ENCODE measurements at places on chromosomes 16 and 17.
A peak's percentile ranks its signal among the peaks of the same experiment; 100 is the strongest.

GRCh38 chr16:27325736-27326135, 12.0 kb downstream of the IL4R start:
- DNase-seq = no peak

- DNase-seq = no peak
Measured at GRCh38 chr17:12958786-12959185, 59.0 kb downstream of the ELAC2 start.

DNA sequence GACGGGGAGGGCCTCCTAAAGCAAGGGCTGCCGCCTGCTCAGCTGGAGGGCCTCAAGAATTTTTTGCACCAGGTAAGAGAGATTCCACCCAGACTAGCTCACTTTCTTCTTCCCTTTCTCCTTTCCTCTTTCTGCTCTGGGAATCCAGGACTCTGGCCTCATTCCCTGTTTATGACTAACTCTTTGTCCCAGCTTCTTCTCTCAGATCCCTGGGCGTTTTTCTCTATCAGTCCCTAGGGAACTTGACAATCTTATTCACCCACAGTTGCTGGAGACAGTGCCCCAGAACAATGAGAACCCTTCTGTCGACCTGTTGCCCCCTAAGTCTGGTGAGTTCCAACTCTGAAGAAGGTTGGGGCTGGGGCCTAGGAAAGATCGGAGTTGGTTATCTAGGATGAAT, 15.6 kb downstream of the CNTROB start:
- no peak for DNase-seq

GRCh38 chr16:58098207-58099096, 30.7 kb downstream of the CFAP20 start:
- DNase-seq = peak; percentile 38

- DNase-seq = no peak
Measured at GRCh38 chr16:75860326-75861053, 134.2 kb upstream of the CPHXL start.

- DNase-seq = peak; percentile 29
Measured at GRCh38 chr16:89046491-89046890, 47.2 kb upstream of the ACSF3 start.

- no peak for DNase-seq
Measured at GRCh38 chr16:27225536-27226360, 22.4 kb downstream of the KDM8 start.

DNA sequence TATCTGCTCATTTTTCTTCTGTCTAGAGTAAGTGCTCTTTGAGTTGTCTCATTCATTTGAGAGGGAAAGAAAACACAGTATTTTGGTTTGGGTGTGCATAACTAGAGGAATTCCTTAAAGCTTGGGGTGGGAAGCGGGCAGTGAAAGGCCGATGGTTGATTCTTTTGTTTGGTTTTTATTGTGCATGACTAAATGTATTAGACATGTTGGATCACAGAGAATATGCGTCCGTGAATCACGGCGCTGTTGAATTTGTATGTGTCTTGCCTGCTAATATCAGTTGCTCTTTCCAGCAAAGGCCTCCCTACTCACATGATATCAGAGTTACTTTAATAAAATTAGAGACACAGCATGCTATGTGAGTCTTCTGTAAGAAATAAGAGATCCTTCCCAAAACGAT, 180.0 kb downstream of the CHD9NB start:
- DNase-seq = no peak

GRCh38 chr17:47906443-47906842, 10.4 kb downstream of the SP2 start:
- DNase-seq = no peak

DNA sequence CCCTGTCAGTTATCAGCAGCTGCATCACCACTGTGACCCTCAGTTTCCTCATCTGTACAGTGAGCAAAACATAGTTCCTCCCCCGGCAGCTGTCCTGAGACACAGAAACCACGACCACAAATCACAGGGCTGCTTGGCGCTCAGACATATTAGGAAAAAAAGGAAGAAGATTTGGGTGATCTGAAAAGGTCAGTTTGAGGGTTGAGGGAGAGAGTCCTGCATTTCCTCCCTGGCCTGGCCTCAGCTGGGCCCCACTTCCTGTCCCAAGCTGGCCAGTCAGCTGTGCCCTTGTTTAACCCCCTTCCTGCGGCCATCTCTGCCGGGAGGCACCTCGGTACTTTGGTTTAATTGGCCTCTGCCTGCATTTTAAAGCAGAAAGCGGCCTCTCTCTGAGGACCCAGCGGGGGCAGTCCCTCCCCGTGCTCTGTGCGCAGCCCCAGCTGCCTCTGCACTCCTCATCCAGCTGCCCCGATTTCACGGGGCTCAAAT, 24.0 kb upstream of the CIBAR2 start:
- no peak for DNase-seq

DNA sequence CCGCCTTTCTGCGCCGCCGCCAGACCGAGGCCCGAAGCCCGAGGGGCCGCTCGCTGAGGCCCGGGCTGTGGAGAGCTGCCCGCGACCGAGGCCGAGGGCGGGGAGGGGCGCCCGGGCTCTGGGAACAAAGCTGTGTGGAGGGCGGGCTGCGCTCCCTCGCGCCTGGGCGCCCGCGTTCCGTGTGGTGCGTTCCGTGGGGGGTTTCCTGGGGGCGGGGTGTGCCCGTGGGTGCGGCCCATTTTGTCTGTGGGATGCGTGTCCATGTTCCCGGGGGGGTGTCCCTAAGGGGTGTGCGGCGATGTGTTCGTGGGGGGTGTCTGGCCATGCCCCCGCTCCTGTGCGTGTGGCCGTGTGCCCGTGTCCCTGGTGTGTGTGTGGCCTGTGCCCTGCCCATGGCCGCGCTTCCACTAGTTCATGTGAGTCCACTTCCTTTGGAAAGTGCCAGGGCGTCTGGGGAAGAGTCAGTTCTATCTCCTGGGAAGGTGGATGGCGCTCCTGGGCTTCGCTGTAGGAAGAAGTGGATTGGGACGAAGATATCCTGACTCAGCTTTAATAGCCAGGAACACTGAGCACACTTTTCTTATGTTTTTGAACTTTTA, 520 bp downstream of the JPT2 start:
- peak; percentile 66 for DNase-seq

DNA sequence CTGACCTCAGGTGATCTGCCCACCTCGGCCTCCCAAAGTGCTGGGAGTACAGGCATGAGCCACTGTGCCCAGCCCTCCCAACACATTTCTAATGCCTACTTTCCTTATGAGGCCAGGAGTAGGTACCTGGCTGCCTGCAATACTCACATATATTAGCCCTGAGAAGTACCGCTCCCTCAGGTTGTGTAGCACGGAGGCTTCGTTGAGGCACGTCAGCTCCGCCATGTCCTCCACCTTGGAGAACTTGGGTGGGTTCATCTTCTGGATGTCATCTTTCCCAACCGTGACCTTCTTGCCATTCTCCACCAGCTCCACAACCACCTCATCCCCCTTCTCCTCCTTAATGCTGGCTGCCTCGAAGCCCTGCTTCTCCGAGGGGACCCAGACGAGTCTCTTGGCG, 19.1 kb downstream of the MYH11 start:
- no peak for DNase-seq

GRCh38 chr17:42050393-42051012, at the start of gene C17orf113:
TSS of gene C17orf113 (minus strand) at chr17:42050601. CDS start at chr17:42043376, 7,225 bp downstream.
- no peak for DNase-seq

- no peak for DNase-seq
Measured at GRCh38 chr17:8846768-8847211, 20.7 kb downstream of the PIK3R6 start.

- DNase-seq = no peak
Measured at GRCh38 chr17:73492821-73493814, 151.1 kb downstream of the SDK2 start.

- no peak for DNase-seq
Measured at GRCh38 chr17:81263371-81264181, 24.5 kb downstream of the NDUFAF8 start.

DNA sequence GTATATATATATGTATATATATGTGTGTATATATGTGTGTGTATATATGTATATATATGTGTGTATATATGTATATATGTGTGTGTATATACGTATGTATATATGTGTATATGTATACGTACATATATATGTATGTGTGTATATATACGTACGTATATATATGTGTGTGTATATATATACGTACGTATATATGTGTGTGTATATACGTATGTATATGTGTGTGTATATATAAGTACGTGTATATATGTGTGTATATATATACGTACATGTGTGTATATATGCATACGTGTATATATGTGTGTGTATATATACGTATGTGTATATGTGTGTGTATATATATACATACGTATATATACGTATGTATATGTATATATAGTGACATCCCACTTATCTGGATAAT, 154.4 kb downstream of the CDRT15L2 start:
- DNase-seq = no peak

DNA sequence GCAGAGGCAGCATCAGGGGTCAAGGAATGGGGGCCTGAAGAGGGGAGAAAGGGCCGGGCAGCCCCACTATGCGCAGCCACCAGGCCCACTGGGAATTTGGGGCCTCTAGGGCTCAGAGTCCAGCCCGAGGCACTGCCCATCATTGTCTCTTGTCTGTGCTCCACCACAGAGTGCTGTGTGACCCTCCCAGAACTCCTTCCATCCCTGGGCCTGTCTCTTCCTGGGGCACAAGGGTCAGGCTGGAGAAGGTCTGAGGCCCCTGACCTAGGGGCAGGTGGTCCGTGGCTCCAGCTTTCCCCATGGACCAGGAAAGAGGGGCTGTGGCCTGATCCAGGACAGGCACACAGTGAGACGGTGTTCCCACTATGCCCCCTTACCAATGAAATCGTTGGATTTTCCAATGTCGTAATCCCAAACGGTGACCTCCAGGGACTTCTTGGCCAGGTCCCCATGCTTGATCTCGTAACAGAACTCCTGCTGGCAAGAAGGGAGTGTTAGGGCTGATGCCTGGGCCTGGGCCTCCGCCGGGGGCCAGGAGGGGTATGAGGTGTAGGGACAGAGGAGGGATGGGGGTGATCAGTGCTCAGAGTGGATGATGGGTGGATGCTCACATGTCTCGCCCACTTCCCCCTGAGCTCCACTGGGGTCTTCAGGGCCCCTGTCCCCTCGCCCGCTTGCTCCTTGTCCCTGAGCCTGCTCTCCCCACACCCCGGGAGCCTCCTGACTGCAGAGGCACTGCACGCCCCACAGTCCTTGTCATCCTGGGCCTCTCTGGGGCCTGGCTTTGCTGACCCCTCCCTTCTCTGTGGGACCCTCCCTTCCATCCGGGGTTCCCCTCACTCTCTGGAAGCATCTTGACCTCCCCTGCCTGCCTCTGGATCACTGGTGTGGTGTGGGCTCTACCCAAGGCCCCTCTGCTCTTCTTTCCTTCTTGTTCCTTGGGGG, 10.7 kb downstream of the SCGB1C2 start:
- peak; percentile 43 for DNase-seq

DNA sequence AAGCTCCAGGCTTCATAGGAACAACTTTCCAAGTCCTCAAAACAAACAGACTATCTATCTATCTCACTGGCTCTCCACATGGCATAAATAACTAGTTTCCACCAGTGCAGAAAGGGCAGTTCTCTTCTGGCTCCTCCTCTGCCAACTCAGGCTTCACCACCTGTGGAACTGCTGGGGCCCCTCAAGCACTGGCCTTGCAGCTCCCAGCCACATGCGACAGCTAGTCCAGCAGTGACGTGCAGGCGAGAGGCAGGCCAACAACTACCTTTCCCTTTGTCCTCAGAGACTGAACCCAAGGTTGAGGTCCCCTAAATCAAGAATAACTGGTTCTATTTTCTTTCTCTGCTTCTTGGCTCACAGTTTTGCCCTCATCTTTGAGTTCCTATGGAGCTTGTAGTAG, 137.6 kb downstream of the AATF start:
- DNase-seq = no peak

- DNase-seq = no peak
Measured at GRCh38 chr17:35291802-35292201, 48.9 kb downstream of the SLFN5 start.

- DNase-seq = no peak
Measured at GRCh38 chr17:46831573-46832330, 13.3 kb upstream of the WNT3 start.

DNA sequence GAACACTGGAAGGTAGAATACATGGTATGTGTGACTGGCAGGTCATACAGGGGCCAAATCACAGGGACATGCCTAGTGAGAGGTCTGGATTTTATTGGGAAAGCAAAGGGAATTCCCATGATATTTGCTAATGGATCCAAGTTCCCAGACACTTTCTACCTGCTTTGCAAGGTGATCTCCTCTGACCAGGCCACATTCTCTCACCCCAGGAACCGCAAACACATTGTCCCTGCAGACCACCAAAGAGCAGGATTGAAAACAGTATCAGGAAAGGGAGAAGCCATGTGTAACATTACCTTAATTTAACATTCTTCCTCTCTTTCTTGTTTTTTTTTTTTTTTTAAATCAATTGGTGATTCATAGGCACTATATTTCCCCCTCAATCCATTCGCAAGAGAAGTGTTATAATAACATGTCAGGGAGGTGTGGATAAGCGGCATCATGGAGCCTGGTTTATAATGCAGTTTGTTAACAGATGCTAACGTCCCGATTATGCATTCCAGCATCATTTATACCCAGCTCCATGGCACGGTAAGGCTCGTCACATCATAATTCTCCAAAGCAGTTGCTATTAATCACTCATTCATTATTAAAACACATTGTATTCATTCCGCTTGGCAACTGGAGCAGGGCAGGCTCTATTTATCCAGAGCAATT, 155.1 kb upstream of the CCL2 start:
- no peak for DNase-seq

- no peak for DNase-seq
Measured at GRCh38 chr17:69928611-69929010, 146.4 kb upstream of the KCNJ16 start.

- DNase-seq = no peak
Measured at GRCh38 chr16:89315791-89316581, 98.5 kb downstream of the ZNF778 start.

DNA sequence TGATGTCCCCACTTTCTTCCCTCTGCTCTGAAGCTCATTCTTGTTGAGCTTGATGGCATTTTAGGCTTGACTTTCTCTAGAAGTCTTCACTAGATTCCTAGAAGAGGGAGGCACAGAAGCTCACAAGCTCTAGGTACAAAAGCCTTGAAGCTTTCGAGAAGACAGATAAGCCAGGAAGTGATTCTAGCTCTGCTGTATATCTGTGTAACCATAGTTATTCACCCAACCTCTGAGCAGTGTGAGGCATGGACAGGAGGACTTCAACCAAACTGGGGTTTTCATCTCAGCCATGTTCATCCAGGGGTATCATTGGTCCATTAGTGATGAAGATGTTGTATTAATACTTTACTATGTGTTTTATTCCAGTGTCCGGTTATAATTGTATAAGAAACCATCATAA, 299.7 kb downstream of the CDH13 start:
- no peak for DNase-seq

DNA sequence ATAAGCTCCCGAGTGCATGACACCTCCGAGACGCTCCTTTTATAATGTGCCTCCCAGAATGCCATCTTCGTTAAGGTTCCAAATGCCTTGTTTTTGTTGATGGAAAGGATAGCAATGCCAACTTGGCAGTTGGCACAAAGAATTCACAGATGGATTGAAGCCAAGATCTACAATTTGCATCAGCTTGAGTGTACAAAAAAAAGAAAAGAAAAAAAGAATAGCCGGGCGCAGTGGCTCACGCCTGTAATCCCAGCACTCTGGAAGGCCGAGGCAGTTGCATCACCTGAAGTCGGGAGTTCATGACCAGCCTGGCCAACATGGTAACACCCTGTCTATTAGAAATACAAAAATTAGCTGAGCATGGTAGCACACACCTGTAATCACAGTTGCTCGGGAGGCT, 7.6 kb downstream of the TBC1D16 start:
- peak; percentile 83 for DNase-seq

- no peak for DNase-seq
Measured at GRCh38 chr16:56068816-56069215, 122.5 kb upstream of the GNAO1 start.

- peak; percentile 90 for DNase-seq
Measured at GRCh38 chr16:20611975-20612481, 35.9 kb upstream of the ACSM2B start.
